ENCODE measurements at places on chromosomes 2 and 18.

GRCh38 chr2:192570788-192571187 is 376.1 kb upstream of the TMEFF2 start:
- DNase-seq = no peak

GRCh38 chr2:188909036-188909435 is 65.1 kb upstream of the COL3A1 start:
- no peak for DNase-seq

DNA sequence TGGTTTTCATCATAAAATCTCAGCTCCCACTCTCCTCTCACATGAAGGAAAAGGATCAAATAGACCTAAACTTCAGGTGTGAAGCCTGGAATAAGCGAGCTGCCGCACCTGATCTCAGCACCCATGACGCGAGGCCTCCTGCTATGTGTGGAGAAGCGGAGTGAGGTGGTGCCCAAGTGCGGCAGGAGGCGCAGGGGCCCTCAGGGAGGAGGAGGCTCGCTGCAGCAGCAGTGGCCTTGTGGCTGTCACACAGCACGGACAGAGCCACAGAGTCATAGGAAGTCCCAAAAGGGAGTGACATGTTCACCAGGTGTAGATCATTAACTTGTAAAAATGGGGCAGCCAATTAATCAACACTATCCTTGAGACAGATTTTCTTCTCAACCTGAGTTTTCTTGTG is 9.1 kb downstream of the SCLY start:
- DNase-seq = no peak

GRCh38 chr2:49836017-49836416 is 681.7 kb upstream of the FSHR start:
- DNase-seq = no peak

DNA sequence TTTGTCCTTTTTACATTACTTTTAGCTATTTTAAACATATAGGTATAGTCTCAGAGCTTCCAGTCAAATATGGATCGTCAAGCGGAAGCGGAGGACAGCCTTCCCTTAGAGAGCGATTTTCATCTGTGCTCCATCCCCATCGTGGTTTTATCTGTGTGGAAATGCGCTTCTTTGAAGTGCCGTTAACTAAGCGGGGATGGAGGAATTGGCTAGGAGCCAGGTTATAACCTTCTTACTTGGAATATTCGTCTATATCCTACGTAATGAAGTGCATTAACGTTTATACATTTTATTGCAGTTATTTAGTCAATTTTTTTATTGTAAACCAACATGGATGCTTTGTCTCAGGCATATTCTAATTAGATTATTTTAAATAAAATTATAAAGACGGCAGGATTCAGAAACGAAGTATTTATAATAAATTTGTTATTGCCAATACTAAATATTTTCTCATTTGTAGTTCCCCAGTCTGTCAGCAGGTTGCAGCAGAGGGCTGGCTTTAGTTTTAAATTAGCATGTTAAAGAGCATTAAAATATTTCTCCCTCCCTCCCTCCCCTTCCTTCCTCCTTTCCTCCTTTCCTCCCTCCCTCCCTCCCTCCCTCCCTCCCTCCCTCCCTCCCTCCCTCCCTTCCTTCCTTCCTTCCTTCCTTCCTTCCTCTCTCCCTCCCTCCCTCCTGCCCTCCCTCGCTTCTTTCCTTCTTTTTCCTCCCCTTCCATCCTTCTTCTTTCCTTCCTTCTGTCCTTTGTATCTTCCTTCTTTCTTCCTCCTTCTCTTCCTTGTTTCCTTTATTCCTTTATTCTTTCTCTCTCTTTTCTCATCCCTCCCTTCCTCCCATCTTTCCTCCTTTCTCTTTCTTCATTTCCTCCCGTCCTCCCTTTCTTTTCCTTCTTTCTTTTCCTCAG is 80.6 kb upstream of the DOCK10 start:
- DNase-seq = no peak

DNA sequence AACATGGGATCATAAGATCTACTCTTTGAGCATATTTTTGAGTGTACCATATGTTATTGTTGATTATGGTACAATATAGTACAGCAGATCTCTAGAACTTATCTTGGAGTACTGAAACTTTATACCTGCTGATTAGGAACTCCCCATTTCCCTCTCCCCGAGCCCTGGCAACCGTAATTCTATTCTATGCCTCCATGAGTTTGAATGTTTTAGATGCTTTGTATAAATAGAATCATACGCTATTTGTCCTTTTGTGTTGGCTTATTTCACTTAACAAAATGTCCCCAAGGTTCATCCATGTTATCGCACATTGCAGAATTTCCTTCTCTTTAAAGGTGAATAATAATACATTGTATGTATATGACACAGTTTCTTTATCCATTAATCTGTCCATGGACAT is 117.2 kb downstream of the PTPRM start:
- DNase-seq = no peak

DNA sequence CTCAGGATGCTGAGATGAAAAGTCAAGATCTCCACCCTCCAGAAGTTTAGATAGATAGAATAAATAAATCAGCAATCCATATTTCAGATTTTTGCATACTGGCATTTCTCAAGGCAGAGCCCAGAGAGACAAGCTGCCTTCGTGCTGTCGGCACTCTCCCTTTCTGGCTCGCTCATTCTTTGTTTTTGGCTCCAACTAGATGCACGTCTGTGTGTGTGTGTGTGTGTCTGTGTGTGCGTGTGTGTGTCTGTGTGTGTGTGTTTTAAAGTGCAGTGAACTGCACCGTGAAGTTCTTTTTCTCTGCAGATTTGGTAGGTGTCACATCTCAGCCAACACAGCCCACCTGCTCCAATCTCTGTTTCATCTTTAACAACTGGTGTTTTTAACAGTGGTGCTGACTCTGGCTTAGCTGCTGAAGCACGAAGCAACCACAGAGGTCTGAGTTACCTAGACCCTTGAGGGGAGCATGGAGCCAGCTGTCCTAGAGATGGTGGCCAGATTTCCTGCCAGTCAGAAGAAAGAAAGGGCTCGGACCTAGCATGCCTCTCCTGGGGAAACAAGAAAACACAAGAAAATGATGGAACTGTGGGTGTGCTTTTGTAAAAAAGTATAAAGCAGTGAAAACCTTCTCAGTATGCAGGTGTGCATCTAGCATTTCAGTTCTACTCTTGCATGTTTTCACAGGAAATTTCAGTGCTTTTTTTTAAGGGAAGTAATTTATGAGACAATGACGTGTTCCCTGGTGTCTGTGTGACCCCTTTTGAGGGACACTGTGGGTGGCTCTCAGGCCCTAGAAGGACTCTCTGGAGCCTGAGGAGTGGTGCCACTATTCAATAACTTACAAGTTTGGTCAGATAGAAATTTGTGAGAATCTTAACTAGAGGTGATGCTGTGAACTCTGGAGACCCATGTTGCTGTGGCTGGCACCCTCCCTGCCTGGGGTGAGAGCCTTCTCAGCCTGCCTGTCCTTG is 364.3 kb downstream of the RNF144A start:
- DNase-seq = no peak

- DNase-seq = no peak
These were observed 1.5 kb downstream of the HOXD1 start for GRCh38 chr2:176189681-176190641.

GRCh38 chr2:18346344-18346743 is 214.1 kb downstream of the RDH14 start:
- DNase-seq = no peak
